Stimulated activated naive CD4-positive, alpha-beta T cell treated with Interleukin-2 at 50 U/mL for 16 hours (primary cell): ENCODE measurements at places on chromosomes 1 and 21.

GRCh38 chr1:196577386-196577785, 30.9 kb downstream of the KCNT2 start:
- DNase-seq = no peak

DNA sequence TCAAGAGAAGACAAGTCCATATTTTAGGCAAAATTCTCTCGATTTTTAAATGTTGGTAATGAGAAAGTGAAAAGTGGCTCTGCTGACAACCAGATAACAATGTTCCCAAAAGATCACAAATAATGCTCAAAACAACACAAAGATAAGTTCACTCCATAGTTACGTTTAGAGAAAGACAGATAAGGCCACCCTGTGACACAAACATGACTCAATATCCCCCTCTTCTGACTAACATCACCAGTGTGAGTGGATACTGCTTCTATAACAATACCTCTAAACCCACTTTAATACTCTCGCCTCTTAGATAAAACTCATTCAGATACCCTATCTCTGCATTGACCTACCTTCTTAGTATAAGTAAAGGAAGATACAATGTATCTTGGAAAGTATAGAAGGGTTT, 51.2 kb upstream of the RGS7 start:
- no peak for DNase-seq

- DNase-seq = no peak
Measured at GRCh38 chr1:48049823-48050535, 52.8 kb upstream of the TRABD2B start.

- DNase-seq = no peak
Measured at GRCh38 chr1:204104331-204105130, 31.6 kb downstream of the SOX13 start.

DNA sequence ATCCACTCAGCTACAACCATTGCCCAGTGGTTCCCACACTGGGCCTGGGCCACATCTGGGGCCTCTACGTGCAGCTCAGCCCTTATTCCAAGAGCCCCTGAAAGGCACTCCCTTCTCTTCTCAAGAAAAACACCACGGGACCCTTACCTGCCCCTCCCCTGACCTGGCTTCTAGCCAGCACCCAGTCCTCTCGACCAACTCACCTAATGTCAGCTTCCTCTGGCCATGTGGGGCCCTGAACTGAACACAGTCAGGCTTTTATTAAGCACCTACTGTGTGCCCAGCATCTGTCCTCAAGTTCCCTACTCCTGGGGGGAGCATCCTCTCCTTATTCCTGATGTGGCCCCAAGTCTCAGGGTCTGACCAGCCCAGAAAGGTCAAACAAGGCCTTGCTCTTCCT, 208.4 kb downstream of the MATN1 start:
- no peak for DNase-seq

- no peak for DNase-seq
Measured at GRCh38 chr21:28181730-28182129, 810.9 kb downstream of the LTN1 start.

- no peak for DNase-seq
Measured at GRCh38 chr1:152186556-152187285, 27.7 kb upstream of the RPTN start.

DNA sequence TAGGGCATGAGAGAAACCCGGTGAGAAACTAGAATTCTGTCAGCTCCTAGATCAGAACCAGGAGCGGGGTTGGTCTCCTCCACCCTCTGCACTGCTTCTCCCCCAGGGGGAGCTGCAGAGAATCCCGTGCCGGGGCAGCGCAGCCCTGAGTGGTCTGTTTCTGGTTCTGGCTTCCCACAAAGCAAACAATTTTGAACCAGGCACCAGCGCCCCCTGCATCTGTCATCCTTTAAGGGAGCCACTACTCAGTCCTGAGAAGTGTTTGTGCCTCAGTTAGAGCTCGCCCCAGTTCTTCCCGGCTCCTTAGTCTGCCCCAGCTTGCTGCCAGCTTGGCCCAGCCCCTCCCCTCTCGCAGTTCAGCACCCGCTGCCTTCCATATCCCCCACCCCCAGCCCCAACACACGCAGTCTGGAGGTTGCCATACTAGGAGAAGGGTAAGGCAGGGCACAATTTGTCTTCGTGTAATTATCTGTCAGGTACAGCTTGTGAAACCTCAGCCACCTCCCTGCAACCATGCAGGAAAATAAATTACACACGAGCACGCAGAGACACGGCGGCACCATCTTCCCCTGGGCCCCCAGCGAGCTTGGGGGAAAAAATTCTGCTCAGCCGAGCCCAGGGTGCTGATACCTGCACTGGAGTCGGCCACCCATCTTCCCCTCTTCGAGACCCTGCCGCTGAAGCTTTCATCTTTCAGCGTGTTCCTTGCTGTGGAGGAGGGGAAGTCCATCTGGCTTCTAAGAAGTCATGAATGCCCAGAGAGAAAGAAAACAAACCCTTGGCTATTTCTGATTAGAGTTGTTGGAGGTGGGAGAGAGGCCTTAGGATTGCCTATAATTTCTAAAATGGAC, 62.6 kb upstream of the CD1D start:
- no peak for DNase-seq

DNA sequence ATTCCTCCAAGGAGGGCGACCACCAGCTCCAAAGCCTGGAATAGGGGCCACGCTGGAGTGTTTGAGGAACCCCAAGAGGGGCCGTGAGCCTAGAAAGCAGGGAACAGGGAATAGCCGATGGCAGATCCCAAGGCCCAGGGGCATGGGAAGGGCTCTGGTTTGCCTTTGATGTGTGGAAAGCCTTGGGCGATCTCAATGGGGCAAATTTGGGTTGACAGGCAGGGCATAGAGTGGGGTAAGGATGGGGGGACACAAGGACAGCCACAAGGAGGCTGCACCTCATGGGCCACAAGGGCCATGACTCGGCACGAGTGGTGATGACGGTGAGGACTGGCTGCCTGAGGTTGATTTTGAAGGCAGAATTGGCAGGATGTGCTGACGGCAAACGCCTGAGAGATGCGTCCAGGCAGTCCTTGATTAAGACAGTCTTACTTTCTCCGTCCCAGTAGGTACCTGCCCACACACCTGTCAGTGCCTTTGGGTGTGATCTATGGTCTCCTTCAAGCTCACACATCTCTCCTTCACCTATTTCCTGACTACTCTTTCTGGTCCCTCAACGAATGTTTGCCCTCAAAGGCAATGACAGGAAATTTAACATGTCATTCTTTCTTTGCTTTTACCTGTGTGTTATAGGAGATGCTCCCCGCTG, 2.0 kb upstream of the TMPRSS3 start:
- DNase-seq = no peak

GRCh38 chr1:28021064-28021463, 61.3 kb downstream of the XKR8 start:
- DNase-seq = no peak

DNA sequence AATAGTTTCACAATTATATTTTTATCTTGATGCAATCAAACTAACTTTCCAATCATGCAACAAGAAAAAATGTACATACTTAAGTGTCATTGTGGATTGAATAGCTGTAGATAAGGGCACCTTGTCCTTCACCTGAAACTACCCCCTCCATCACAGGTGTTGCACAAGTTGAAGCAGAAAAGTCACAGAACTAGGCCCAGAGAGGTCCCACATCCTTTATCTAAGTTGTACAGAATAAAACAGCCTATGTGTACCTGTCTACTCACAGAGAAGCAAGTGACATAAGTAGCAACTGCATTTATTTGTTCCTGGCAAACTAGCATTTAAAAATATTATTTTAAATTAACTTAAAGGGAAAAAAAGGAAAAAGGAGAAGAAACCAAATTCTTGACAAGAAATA, 256.8 kb downstream of the FAF1 start:
- DNase-seq = no peak

DNA sequence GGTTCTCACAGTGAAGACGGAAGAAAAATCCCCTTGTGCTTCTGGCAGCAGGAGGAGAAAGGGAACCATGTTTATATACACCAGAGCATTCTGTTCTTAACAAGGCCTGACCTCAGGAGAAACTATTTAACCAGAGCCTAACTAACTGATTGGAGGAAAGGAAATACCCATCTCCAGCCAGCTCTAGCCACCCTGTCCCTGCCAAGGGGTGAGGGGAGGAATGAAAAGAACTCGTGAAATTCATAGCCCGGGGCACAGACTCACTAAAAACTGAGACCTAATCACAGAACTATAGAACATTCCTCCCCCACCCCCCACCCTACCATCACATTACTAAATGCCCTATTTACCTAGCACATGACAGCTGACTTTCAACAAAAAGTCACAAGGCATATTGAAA, 65.0 kb downstream of the KCNH1 start:
- DNase-seq = no peak

DNA sequence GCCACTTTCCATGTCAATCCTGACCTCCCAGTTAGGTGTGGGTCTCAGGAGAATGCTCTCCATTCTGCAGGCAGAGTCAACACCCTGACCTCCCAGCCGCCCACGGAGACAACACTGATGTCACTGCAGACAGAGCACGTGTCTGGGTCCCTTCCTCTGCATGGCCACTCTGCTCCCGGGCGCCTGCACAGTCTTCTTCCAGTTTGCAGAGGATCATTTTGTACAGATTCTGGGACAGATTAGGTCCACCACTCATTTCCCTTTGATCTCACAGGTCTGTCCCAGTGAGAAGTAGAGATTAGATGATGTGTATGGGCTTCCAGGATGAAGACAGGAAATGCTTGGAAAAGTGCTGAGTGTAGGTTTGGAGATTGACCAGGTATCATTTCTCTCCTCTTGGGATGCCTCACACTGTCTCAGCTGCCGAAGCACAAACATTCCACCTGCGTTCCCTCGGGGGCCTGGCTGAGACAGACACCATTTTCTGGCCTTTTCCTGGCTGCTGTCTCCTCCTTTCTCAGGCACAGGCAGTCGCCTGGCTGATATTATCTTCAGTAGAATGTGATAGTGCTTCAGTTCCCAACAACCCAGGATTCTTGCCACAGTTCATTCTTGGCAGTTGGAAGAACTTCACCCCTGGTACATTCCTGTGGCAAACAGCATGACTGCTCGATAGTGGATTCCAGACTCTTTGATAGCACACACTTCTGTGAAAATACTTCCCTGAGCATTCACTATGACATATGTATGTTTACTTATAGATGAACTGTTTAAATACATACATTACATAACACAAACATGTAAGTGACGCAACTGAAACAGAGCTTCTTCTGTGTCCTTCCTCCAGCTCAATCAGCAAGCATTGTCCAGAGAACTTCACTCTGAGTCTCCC, 7.9 kb downstream of the MYBPHL start:
- no peak for DNase-seq

- no peak for DNase-seq
Measured at GRCh38 chr1:173852105-173852504, 15.7 kb downstream of the GAS5 start.

- DNase-seq = no peak
Measured at GRCh38 chr1:229217716-229218115, 53.2 kb upstream of the RAB4A start.

GRCh38 chr1:3055051-3055450, 14.0 kb upstream of the PRDM16 start:
- no peak for DNase-seq
